ENCODE measurements at places on chromosomes 1 and 21. TPM values are rescaled to one million over a fixed set of nuclear protein-coding genes. Genes with fewer than 3 reads are reported as not detected.

The RCOR3 gene
- total RNA-seq: 30.2 TPM

The KRTAP21-1 gene
- not detected for total RNA-seq

The CELA3B gene
- total RNA-seq: not detected

The PTAFR gene
- total RNA-seq: 0.15 TPM

The MYOCOS gene
- total RNA-seq: not detected

The CADM3 gene
- not detected for total RNA-seq

The ARHGAP29 gene
- 0.38 TPM for total RNA-seq

The NTNG1 gene
- total RNA-seq: not detected

DNA sequence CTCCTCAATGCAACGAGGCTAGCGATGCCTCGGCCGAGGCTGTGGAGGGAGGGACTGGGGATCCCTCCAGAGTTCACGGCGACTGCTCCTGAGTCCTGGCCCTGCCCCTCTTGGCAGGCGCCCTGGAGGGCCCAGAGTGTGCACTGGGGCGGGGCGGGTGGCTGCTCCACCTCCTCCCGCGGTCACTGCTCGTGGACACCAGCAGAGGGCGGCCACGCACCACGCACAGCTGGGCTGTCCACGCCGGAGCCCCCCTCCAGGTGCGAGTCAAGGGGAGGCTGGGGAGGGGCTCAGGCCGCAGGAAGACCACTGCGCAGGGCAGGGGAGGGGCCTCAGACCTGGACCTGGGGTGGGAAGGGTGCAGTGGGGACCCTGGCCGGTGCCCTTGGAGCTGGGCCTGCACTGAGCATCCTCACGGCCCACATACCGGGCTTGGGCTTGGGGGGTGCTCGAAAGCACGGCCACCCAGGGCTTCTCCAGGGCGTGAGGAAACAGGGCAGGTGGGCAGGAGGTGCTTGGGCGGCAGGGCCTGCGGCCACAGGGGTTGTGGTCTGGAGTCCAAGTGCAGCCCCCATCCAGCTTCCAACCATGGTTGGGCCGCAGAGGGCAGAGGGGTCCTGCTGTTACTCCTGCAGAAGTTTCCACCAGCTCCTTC lies 20.6 kb upstream of the TTC34 start:
- DNase-seq: peak; percentile 49

GRCh38 chr1:172726740-172727139 lies 67.8 kb downstream of the FASLG start:
- no peak for DNase-seq

- DNase-seq: peak; percentile 98
Measured at GRCh38 chr1:156816561-156817328, at the start of gene SH2D2A. TSS of gene SH2D2A (minus strand) at chr1:156816848. CDS start at chr1:156816708, 140 bp downstream.

GRCh38 chr1:197399755-197400521 lies 131.9 kb downstream of the CRB1 start:
- DNase-seq: peak; percentile 17

DNA sequence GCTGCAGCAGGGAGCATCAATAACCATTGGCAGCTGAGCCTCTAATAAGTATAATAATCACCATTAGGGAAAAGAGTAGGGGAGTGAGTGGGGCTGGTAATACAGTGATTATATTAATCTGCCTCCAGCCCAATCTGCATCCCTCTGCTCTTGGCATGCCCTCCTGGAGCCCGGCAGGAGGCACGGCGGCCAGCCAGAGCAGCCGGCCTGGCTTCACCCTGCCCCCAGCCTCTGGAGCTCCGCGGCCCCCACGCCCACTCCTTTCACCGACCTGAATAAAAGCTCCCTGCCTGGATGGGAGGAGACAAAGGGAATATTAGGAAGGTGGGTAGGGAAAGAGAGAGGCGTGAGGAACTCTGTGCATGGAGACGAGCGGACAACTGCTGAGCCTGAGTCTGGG lies 28.3 kb downstream of the OPTC start:
- no peak for DNase-seq

DNA sequence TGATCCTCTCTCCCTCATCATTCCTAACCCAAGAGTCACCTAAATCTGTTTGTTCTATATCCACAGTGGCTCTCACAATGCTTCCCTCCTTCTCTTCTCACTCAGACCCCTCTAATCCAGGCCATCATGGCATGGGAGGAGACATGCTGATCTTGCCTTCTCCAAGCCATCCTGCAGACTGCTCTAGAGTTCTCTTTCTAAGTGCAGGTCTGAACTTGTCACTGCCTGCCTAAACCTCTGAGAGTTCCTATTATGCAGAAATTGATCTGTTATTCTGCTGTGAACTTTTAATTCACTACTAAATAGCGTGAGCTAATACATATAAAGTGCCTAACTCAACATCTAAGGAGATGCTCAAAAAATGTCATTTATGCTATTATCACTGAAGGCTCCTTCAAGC lies 26.8 kb downstream of the LAMC2 start:
- DNase-seq: no peak

DNA sequence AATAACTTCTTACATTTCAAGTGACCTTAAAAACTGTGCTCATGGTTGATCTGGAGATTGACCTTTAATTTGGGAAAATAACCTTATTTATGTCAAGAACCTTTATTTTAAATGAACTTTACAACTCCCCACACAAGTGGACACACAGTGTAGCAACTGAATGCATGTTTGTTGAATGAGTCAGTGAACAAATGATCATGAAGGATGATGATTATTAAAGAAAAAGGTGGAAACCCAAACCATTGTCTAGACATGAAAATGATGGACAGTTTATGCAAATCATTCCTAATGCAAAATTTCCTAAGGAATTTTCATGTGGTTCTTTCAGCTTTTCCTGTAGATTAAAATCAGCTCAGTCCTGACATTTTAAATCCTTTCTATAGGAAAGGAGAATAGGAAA lies 439.8 kb upstream of the RUNX1 start:
- no peak for DNase-seq

GRCh38 chr1:46506470-46507219 lies 17.0 kb downstream of the DMBX1 start:
- no peak for DNase-seq

- no peak for DNase-seq
Measured at GRCh38 chr1:3939242-3940080, 39.4 kb upstream of the C1orf174 start.

- no peak for DNase-seq
Measured at GRCh38 chr1:72137656-72138055, 144.7 kb downstream of the NEGR1 start.

DNA sequence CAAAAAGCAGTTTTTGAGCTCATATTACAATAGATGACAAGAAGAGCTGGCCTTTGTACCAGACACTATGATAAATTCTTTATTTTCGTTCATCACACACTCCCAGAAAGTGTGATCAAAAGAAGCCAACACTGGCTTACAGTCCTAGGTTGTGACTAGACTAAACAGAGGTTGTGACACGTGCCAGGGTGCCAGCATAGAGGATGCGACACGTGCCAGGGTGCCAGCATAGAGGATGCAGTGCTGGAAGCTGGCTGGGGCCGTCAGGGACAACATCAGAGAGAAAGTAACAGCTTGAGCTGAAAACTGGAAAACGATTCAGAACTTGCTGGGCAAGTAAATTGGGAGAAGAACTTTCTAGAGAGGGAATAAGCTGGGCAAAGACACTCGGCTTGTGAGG lies 2.2 kb downstream of the MTARC1 start:
- no peak for DNase-seq

GRCh38 chr21:45162115-45162514 lies 87.7 kb downstream of the ADARB1 start:
- DNase-seq: no peak

GRCh38 chr1:226943927-226944326 lies 3.8 kb downstream of the COQ8A start:
- DNase-seq: no peak

All from activated CD4-positive, alpha-beta memory T cell treated with anti-CD3 and anti-CD28 coated beads for 36 hours (primary cell).